Left colon (tissue), 2 donors: ENCODE measurements at places on chromosomes 6 and 20. TPM values are rescaled to one million over a fixed set of nuclear protein-coding genes. Genes with fewer than 3 reads are reported as not detected.

- DNase-seq, result no peak
These were observed 30.9 kb upstream of the DSN1 start for GRCh38 chr20:36804425-36804824.

DNA sequence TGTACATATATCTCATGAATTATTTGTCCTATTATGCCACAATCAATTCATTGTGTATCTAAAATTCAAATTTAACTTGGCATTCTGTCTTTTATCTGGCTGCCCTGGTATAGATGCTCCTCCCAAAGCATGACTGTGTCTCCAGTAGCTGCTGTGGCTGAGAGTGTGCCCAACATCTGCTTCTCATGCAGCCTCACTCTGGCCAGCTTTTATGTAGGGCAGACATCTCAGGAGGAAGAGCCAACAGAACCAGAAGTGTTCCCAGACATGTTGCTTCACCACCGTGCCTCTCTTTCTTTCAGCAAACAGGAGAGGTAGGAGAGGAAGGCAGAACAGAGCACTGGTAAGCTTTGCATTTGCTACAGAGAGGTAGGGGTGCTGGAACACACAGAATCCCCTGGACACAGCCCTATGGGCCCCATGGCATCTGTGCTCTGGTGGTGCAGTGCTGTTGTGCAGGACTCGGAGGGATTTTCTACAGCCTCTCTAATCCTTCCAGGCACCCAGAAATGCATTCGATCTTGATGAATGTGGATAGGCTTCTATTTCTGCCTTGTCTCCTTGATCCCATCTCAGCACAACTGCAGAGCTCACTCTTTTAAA lies 637.1 kb downstream of the UTRN start:
- no peak for DNase-seq

DNA sequence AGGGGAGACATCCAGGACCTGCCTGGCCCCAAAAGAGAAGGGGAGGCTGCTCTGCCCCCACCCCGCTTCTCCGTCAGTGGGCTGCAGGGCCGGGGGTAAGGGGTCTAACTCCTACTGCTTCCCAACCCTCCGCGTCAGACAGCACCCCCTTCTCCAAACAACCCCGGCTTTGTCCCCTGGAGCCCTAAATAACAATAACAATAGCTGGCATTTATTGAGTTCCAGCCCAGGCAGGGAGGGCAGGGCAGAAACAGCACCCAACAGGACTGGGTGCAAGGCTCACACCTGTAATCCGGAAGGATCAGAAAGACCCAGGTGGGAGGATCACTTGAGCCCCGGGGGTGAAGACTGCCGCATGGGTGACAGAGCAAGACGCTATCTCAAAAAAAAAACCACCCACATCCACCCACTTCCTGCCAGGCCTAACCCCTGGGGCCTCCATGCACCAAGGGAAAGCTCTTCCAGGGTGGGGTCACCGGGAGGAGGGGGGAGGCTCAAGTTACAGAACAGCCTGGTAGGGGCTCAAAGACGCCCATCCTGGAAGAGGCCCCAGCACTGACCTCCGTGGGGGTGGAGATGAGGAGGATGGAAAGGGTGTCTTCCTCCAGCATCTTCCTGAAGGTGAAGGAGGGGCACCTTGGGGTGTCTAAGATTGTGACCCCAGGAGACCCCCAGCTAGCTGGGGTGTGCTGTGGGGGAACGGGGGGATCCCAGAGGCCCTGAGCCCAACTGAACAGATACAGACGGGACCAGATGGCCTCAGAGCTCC lies 1.3 kb upstream of the FNDC11 start:
- DNase-seq, result no peak

SALL4 gene
- total RNA-seq, result 0.11 TPM

TMEM244 gene
- total RNA-seq, result not detected

SLC16A10 gene
- 4.0 TPM for total RNA-seq
